ENCODE measurements at places on chromosomes 12 and 14.

- DNase-seq: no peak
These were observed 8.5 kb upstream of the ERP27 start for GRCh38 chr12:14946861-14947260.

GRCh38 chr12:102468261-102468915 is 12.0 kb downstream of the IGF1 start:
- no peak for DNase-seq

- no peak for DNase-seq
These were observed 579 bp upstream of the CLMN start for GRCh38 chr14:95320078-95320895.

DNA sequence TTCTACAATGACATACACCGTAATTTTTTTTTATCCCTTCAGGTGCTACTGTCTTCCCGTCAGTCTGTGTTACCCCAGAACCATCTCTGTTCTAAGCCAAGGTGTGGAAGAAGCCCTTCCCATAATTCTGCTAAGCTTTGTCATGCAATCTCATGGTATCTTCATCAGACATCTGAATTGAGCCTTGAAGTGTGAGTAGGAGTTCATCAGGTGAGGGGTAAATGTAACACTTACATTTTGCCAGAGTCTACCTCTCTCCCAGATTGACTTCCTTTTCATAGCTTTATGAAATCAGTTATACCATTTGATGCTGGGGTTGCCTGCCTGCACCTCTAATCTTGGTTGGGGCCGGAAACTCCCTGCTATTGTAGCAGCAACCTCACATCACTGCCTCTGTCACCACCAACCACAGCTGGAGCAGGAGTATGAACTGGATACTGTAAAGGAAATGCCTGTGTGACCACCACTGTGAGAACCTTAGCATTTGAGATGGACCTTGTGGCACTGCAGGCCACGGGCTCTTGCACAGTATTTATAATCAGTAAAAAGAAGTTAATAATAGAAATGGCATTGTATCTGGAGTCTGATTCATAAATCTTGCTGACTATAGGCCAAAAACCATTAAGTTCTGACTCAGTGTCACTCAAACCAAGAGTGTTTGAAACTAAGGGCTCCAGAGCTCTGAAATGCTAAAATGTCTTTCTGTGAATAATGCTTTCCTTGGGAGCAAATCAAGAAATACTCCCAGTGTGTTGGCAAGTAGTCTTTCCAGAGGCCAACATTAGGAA is 58.7 kb upstream of the STK38L start:
- no peak for DNase-seq

DNA sequence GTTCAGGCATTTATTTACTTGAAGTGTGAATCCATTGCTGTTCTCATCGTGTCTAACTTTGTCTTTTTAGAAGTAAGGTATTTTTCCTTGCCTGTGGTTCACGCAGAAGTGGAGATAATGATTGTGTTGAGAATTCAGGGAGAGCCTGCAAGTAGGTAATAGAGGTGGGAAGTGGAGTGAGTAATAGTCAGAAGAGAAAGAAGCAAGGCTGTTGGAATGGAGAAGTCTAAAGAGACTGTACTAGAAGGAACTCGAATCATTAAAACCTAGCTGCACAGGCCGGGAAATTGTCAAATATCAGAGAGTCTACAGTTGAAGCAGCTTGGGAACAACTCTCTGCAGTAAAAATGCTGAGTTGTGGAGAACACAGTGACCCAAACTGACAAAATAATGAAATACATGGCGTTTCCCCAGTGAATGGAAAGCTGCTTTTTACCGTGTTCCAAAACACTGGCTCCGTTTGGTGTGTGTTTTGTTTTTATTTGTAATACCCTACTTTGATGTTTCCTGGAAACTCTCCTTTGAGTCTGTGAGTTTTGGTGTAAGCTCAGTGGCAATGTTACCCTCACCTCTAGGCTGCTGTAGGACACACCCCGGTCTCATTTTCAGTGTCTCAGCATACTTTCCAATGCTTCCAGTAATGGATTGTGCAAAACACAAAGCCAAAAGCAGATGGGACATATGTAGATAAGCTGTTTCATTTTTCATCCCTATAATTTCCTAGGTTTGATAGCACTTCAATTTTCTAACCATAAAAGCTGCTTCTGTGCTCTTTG is 146.6 kb downstream of the CRADD start:
- no peak for DNase-seq
